ENCODE measurements at places on chromosomes 5 and 9. TPM values are rescaled to one million over a fixed set of nuclear protein-coding genes. Genes with fewer than 3 reads are reported as not detected.

The HTR1A gene
- total RNA-seq: not detected

The CACFD1 gene
- 18.8 TPM for total RNA-seq

The WNK2 gene
- total RNA-seq: 3.3 TPM

The FCHO2 gene
- total RNA-seq: 22.5 TPM

DNA sequence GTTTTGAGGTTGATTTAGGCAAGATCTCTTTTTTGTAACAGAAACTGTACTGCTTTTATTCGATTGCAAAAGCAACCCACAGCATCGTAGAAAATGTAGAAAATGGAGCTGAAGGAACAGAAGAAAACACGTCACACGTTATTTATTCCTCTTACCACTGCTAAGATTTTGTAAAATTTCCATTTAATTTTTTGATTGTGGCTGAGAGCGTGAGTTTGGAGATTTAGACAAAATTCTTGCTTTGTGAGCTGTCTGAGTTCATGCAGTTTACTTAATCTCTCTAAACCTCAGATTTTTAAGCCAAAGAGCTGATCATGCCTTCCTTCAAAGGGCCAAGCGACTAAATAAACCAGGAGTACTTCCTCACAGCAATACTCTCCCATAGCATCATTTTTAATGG, 24.8 kb downstream of the DPYSL3 start:
- no peak for DNase-seq
- H3K4me1 ChIP-seq: peaks cover 34% of the 10 kb centered on the region
- H3K4me3 ChIP-seq: no peak overlapping the region
- peak overlapping the region; percentile 92 for H3K27ac ChIP-seq
- H3K36me3 ChIP-seq: peaks cover 2% of the 10 kb centered on the region

GRCh38 chr5:78476795-78477194, 116.4 kb downstream of the SCAMP1 start:
- no peaks in the 10 kb centered on the region for H3K27me3 ChIP-seq
- H3K27ac ChIP-seq: no peak overlapping the region
- H3K4me3 ChIP-seq: no peak overlapping the region
- peaks cover 4% of the 10 kb centered on the region for H3K36me3 ChIP-seq
- no peak for DNase-seq

- no peaks in the 10 kb centered on the region for H3K27me3 ChIP-seq
- peaks cover 17% of the 10 kb centered on the region for H3K36me3 ChIP-seq
- peaks cover 4% of the 10 kb centered on the region for H3K4me1 ChIP-seq
- no peak overlapping the region for H3K4me3 ChIP-seq
- no peak overlapping the region for H3K27ac ChIP-seq
- no peak for DNase-seq
Measured at GRCh38 chr9:98775831-98776441, 20.4 kb downstream of the ANKS6 start.

DNA sequence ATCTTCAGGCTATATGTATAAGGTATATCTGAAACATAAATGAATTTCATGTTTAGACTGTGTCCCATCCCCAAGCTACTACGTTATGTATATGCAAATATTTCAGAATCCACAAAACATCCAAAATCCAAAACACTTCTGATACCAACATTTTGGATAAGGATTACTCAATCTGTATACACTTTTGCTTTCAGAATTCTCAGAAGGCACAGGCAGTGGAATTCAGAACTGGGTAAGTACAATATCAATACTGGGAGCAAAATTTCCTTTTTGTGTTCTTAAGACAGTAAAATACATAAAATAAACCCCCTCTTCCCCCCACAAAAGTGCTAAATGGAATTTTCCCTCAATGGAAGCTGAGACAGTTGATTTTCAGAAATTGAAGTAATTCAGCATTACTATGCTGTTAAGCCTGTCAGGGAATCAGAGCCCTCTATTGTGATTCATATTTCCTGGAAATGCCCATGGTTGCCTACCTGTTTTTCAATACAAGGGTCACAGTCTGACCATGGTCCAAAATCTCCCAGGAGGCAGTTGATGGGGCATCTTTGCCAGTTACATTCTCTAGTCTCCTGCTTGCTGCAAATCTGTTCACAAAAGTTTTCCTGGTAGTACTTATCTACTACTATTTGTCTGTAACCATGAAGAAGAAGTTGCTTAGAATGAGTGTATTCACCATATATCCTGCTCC, 12.1 kb downstream of the C6 start:
- no peak for DNase-seq
- H3K4me3 ChIP-seq: no peak overlapping the region
- no peaks in the 10 kb centered on the region for H3K27me3 ChIP-seq
- no peaks in the 10 kb centered on the region for H3K36me3 ChIP-seq
- H3K4me1 ChIP-seq: no peaks in the 10 kb centered on the region
- no peak overlapping the region for H3K27ac ChIP-seq

DNA sequence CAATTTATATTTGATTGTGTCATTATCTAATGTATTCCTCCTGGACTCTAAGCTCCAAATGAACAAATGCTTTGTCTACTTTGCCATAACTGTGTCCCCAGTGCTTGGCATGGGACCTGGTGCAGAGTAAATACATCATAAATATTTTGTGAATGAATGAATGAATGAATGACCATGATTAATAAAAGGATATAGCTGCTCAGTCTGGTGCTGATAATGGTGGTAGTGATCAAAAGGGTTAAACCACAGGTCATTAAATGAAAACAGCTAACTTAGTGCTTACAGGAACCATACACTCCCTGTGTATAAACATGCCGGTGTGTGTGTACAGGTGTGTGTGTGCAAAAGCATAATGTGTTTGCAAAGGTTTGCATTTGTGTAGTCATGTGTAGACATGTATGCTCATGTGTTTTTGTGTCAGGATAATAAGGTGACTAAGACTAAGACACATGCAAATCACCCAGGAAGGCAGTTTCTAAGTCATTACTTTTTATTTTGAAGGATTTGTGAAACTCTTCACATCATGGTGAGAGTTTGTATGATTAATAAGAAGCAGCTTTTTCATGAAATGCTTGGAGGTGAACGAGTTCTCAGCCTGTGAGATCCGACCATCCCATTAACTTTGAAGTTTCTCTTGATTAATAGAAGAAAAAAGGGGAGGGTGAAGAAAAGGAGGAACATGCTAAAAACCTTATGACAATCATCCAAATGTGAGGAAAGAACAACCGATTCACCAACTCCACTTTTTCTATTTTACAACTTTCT, 24.6 kb downstream of the SPARC start:
- peaks cover 81% of the 10 kb centered on the region for H3K4me1 ChIP-seq
- no peaks in the 10 kb centered on the region for H3K27me3 ChIP-seq
- H3K36me3 ChIP-seq: peaks cover 49% of the 10 kb centered on the region
- no peak overlapping the region for H3K4me3 ChIP-seq

DNA sequence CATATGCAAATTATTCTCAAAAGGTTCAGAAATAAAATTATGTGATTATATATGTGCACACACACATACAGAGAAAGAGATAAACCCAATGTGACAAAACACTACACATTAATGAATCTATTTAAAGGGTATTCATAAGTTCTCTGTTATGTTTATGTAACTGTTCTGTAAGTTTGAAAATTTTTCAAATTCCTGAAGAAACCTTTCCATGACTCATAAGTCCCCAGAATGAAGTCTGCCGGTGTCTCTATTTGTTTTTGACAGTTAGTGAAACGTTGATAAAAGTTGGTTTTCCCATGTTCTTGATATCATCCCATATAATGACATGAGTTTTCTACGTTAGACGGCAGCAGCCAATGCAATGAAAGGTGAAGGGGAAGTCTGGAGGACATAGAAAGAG, 199.5 kb upstream of the PUM3 start:
- peaks cover 72% of the 10 kb centered on the region for H3K4me1 ChIP-seq
- H3K27me3 ChIP-seq: no peaks in the 10 kb centered on the region
- H3K36me3 ChIP-seq: no peaks in the 10 kb centered on the region

DNA sequence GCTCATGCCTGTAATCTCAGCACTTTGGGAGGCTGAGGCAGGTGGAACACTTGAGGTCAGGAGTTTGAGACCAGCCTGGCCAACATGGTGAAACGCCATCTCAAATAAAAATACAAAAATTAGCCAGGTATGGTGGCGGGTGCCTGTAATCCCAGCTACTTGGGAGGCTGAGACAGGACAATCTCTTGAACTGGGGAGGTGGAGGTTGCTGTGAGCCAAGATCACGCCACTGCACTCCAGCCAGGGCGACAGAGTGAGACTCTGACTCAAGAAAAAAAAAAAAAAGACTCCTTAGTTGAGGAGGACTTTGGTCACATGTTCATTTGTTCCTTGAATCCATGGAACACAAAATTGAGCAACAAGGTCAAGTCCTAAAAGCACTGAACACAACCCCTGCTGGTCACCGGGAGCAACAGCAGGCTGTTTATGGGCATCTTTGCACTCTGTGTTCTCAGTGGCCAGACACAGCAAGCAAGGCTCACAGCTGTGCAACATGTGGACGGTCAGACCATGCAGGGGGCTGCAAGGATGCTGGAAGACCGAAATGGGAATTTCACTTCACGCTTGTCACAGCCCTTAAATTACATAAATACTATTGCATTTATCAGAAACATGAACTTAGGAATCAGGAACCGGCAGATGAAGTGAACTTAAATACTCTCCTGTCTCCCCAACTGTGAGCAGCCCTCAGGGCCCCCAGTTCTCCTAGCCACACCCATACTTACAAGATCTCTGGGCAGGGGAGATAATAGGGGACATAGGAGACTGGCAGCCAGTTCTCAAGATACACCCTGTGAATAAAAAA, 2.8 kb downstream of the GBGT1 start:
- H3K27me3 ChIP-seq: no peaks in the 10 kb centered on the region
- H3K4me1 ChIP-seq: peaks cover 12% of the 10 kb centered on the region
- no peak overlapping the region for H3K27ac ChIP-seq
- H3K4me3 ChIP-seq: no peak overlapping the region
- DNase-seq: peak; percentile 34
- H3K36me3 ChIP-seq: peaks cover 3% of the 10 kb centered on the region

- peaks cover 25% of the 10 kb centered on the region for H3K4me1 ChIP-seq
- no peak overlapping the region for H3K4me3 ChIP-seq
- no peak overlapping the region for H3K27ac ChIP-seq
- H3K36me3 ChIP-seq: no peaks in the 10 kb centered on the region
- H3K27me3 ChIP-seq: no peaks in the 10 kb centered on the region
- no peak for DNase-seq
Measured at GRCh38 chr9:130751631-130752355, 58.2 kb downstream of the EXOSC2 start.

DNA sequence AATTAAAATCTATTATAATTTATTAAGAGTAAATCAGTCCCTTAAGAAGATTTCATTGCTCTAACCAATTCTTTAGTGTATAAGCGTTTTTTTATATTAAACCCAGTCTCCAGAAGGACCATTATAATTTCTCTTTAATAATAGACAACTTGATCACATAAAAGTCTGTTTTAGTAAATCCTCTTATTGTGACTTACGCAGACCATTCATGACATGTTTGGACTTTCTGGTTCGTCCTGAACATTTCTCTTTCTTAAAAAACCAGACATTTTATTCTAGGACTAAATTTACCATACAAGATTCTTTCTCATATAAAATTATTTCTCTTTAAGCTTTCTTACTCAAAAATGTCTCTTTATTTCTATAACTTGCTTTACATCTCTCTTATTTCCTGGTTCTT, 196.2 kb upstream of the RAI14 start:
- no peak overlapping the region for H3K27ac ChIP-seq
- H3K27me3 ChIP-seq: no peaks in the 10 kb centered on the region
- no peaks in the 10 kb centered on the region for H3K36me3 ChIP-seq
- DNase-seq: no peak
- peaks cover 9% of the 10 kb centered on the region for H3K4me1 ChIP-seq
- no peak overlapping the region for H3K4me3 ChIP-seq

DNA sequence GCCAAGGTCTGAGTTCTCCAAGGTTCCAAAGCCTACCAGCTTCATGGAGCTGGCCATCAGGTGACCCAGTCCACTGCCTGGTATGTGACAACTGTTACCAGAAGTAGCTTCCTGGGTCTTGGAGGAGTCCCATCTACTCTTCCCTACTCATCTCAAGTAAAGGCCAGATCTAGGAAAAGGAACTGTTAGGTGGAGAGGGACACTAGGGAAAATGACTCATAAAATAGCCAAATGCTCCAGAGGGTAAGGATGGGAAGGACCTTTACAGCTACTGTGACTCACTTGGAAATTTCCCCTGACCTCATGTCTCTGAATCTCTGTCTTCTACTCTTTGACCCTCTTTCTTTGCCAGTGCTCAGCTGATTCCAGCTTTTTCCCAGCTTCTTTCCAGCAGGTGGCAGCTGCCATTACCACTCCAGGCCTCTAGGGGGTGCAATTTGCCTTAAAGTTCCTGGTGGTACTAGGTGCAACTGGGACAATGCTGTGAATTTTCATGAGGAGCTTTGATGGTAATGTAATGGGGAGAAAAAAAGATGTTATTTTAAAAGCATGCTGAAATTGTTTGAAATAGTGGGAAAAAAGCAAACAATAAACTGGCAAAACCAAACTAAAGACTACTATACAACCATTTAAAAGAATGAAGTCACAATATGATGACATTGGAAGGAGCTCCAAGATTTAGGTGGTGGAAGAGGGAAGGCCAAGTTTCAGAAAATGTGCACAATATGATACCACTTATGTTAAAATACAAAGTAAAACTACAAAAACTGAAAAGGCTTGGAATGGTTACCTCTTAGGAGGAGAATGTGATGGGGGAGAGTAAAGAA, 27.1 kb upstream of the MYORG start:
- DNase-seq: no peak
- no peaks in the 10 kb centered on the region for H3K4me1 ChIP-seq
- no peaks in the 10 kb centered on the region for H3K27me3 ChIP-seq
- H3K27ac ChIP-seq: no peak overlapping the region
- H3K36me3 ChIP-seq: peaks cover 21% of the 10 kb centered on the region
- H3K4me3 ChIP-seq: no peak overlapping the region

- peaks cover 4% of the 10 kb centered on the region for H3K36me3 ChIP-seq
- no peak for DNase-seq
- H3K4me3 ChIP-seq: no peak overlapping the region
- H3K27ac ChIP-seq: no peak overlapping the region
- no peaks in the 10 kb centered on the region for H3K27me3 ChIP-seq
Measured at GRCh38 chr5:31328040-31328733, 134.7 kb downstream of the CDH6 start.

GRCh38 chr5:112729630-112730029, 8.1 kb upstream of the APC start:
- no peak for DNase-seq
- no peak overlapping the region for H3K27ac ChIP-seq
- peaks cover under 1% of the 10 kb centered on the region for H3K4me1 ChIP-seq
- H3K27me3 ChIP-seq: no peaks in the 10 kb centered on the region
- no peaks in the 10 kb centered on the region for H3K36me3 ChIP-seq
- no peak overlapping the region for H3K4me3 ChIP-seq

DNA sequence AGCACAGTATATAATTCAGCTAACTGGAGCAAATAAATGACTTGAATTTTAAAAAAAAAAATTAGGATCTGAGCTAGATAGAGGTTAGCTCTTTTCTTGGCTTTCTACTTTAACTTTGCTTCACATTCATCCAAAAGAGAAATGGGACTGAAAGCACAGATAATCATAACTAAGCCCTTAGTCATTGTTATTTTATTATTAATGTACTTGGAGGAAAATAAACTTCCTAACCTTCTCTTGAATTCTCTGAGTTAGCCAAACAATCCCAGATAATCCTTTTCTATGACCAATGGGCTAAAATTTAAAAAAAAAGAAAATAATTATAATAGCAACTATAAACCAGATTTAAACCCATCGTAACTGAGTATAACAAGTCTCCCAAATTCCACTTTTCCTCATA, 57.6 kb upstream of the RASA1 start:
- H3K27me3 ChIP-seq: peaks cover 2% of the 10 kb centered on the region
- H3K4me3 ChIP-seq: no peak overlapping the region
- H3K36me3 ChIP-seq: peaks cover 3% of the 10 kb centered on the region
- no peak for DNase-seq
- peaks cover 8% of the 10 kb centered on the region for H3K4me1 ChIP-seq

- no peak overlapping the region for H3K27ac ChIP-seq
- peaks cover 8% of the 10 kb centered on the region for H3K4me1 ChIP-seq
- no peak overlapping the region for H3K4me3 ChIP-seq
Measured at GRCh38 chr9:121021301-121021700, 28.8 kb downstream of the C5 start.

All from chondrocyte (in vitro differentiated cells).